ENCODE measurements at places on chromosomes 11 and 22.

GRCh38 chr22:44449683-44450425 is 48.2 kb downstream of the RTL6 start:
- no peak for DNase-seq

- DNase-seq = no peak
Observed at GRCh38 chr11:128483211-128483788, 104.1 kb downstream of the ETS1 start.

GRCh38 chr11:62922189-62922589 is 1.0 kb upstream of the CHRM1 start:
- DNase-seq = no peak

- DNase-seq = peak; percentile 32
Observed at GRCh38 chr11:117816151-117816741, 8.3 kb downstream of the FXYD2 start.

DNA sequence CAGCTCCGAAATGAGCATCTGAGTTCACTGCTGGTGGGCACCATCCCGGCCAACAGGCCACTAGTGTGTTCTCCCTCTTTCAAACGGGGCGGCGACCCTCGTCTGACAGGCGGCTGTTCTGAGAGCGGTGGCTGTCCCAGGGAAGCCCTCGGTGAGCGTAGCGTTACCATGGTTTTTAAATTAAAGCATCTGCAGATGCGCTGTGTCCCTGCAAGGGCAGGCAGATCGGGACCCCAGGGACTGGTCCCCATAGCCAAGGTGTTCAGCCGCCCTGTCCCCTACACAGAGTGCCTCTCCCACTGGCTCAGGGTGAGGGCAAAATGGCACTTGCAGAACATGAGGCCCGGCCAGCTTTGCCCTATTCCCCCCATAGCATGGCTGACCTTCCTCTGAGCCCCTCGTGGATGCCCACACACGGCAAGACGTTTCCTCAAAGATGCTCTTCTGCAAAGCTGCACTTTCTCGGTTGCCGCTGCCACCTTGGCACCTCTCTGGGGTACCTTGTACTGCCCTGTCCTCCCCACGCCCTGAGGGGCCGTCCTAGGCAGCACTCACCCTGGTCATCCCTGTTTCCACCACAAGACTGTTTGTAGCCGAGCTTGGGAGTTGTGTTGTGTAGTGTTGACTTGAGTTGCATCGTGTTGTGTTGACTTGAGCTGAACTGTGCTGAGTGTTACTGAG is 51.9 kb upstream of the KCNQ1OT1 start:
- no peak for DNase-seq

DNA sequence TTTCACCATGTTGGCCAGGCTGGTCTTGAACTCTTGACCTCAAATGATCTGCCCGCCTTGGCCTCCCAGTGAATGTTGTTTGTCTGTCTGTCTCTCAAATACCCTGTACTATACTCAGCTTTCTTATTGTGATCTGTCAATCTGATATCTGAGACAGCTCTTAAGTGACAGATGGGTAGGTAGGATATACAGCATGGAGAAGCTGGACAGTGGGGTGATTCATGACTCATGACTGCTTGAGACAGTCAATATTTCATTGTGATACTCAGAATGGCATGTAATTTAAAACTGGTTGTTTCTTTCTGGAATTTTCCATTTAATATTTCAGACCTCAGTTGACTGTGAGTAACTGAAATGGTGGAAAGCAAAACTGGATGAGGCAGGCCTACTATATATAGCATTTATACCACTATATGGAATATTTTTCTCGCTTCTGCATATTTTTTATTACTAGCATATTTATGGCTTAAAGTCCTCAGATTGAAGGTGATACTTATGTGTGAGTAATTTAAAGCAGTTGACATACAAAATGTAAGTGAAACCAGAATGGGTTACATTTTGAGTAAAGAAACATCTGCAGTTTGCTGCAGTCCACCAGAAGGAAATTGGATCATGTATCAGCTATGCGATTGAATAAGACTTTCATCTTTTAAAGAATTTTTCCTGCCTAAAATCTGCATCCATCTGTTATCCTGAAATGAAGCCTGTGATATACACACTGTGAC is 22.3 kb downstream of the ARHGAP42 start:
- no peak for DNase-seq

- DNase-seq = no peak
Observed at GRCh38 chr11:116110356-116110755, 606.1 kb upstream of the CADM1 start.

GRCh38 chr11:73366265-73366610 is 10.0 kb upstream of the RELT start:
- DNase-seq = no peak

DNA sequence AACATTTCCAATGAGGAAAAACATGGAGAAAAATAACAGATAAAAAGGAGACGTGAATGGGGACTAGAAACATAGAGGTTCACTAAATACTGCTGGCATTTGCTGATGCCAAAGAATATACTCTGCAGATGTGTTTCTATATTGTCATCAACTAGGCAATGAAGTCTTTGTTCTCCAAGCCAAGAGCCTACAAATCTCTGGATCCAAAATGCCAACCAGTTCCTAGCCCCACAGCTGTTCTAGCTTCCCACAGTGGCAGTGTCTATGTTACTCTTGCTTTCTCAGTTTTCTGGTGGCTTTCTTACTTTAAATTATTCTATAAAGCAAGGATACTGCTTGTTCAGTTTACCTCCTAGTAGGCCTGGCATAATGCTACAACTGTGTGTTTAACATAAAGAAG is 977.9 kb upstream of the CCDC90B start:
- DNase-seq = no peak

Measured in GM23338 (cell line).